Type B pancreatic cell (in vitro differentiated cells): ENCODE measurements at places on chromosomes 5 and 9.

DNA sequence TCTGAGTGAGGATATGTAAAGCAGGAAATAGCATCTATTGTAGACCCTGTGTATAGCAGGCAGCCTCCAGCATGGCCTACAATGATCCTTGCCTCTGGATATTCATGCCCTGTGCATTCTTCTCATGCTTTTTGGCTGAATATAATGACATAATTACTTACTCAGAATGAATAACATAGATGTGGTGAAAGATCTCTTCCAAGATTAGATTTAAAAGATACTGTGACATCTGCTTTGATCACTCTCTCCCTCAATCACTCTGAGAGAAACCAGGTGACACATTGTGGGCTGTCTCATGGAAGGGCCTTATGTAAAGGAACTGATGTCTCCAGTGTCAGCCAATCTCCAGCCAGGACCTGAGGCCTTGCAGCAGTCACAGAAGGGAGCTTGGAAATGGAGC, 376.7 kb downstream of the DNAH5 start:
- DNase-seq: no peak

GRCh38 chr5:34941936-34942335, 12.6 kb downstream of the DNAJC21 start:
- DNase-seq: no peak

GRCh38 chr5:9151684-9152427, 394.0 kb downstream of the SEMA5A start:
- DNase-seq: no peak

DNA sequence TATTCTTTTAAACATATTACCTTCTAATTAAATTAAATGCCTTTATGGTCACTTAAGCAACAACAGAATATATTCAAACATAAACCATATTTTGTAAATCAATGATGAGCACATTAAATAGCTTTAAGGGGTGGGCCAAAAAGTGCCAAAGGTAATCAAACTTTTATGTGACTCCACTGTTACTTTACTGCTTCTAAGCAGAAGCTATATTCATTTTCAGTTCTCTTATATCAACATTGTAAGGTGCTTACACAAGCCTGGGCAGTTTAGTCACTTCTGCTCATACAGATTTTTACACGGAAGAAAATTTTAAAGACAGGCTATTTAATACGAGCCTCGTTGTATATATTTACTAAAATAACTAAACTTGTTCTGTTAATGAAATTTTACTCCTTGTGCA, 29.9 kb downstream of the RFX3 start:
- no peak for DNase-seq

DNA sequence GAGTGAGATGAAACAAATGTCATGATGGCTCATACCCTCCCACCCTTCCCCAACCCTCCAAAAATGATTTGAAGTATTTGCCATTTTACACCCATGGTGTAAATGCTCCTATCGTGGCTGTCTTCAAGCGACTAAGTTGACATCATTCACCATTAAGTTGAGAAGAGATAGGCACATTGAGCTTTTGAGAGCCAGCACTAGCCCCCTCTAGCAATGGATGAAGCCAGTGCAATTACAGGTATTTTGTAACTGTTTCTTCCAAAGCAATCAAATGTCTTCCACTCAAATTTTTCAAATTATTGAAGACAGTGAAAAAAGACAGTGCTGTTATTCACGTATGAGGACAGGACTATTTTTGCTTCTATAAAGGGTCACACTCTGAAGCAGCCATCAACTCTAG, 371.5 kb upstream of the KLF4 start:
- no peak for DNase-seq

GRCh38 chr5:56279979-56280378, 46.8 kb upstream of the ANKRD55 start:
- DNase-seq: no peak
